ENCODE measurements at places on chromosomes 3 and 15. TPM values are rescaled to one million over a fixed set of nuclear protein-coding genes. Genes with fewer than 3 reads are reported as not detected.

The RHCG gene
- 0.72 TPM for polyA plus RNA-seq

The MUC20 gene
- polyA plus RNA-seq, result 16.6 TPM

The LRRC34 gene
- polyA plus RNA-seq, result 2.1 TPM

The SLCO2A1 gene
- 21.0 TPM for polyA plus RNA-seq

The IREB2 gene
- 11.8 TPM for polyA plus RNA-seq

The SLC25A38 gene
- 38.3 TPM for polyA plus RNA-seq

The CAMKV gene
- polyA plus RNA-seq, result 0.55 TPM

The HHATL gene
- polyA plus RNA-seq, result not detected

The SKOR1 gene
- polyA plus RNA-seq, result 1.0 TPM

The CP gene
- 2.5 TPM for polyA plus RNA-seq

The ISLR gene
- polyA plus RNA-seq, result 19.2 TPM

The PAQR5 gene
- polyA plus RNA-seq, result 13.6 TPM

The GJD2 gene
- 1.1 TPM for polyA plus RNA-seq

The P2RY13 gene
- 2.7 TPM for polyA plus RNA-seq

The TMCO5A gene
- polyA plus RNA-seq, result not detected

The STRA6 gene
- 1.2 TPM for polyA plus RNA-seq

The SI gene
- polyA plus RNA-seq, result under 0.01 TPM

The ATP13A5 gene
- polyA plus RNA-seq, result not detected

The SAMD7 gene
- not detected for polyA plus RNA-seq

The AMIGO3 gene
- polyA plus RNA-seq, result 3.0 TPM

The TLR9 gene
- polyA plus RNA-seq, result 0.56 TPM

The GOLGA6A gene
- 0.03 TPM for polyA plus RNA-seq

The CISH gene
- polyA plus RNA-seq, result 4.7 TPM

The SLC6A11 gene
- 0.08 TPM for polyA plus RNA-seq

The ZIC4 gene
- not detected for polyA plus RNA-seq

The SAMMSON gene
- polyA plus RNA-seq, result not detected

The SLC2A2 gene
- not detected for polyA plus RNA-seq

The ARHGEF26 gene
- polyA plus RNA-seq, result 4.7 TPM

The EBLN2 gene
- polyA plus RNA-seq, result 0.27 TPM

The SOX2 gene
- 0.40 TPM for polyA plus RNA-seq

The ECE2 gene
- polyA plus RNA-seq, result 3.0 TPM

The CLDN1 gene
- polyA plus RNA-seq, result 39.3 TPM

The GOLGA8N gene
- polyA plus RNA-seq, result 15.0 TPM

The CCRL2 gene
- 1.1 TPM for polyA plus RNA-seq

The CPNE9 gene
- polyA plus RNA-seq, result 4.0 TPM

The RTP3 gene
- polyA plus RNA-seq, result not detected

The PLSCR5 gene
- polyA plus RNA-seq, result not detected

The CLDN11 gene
- polyA plus RNA-seq, result 7.8 TPM

The GOLGA6D gene
- polyA plus RNA-seq, result not detected

The HERC2 gene
- 24.9 TPM for polyA plus RNA-seq

The NISCH gene
- 39.4 TPM for polyA plus RNA-seq

The RNF13 gene
- 28.6 TPM for polyA plus RNA-seq

The ACY1 gene
- polyA plus RNA-seq, result 49.1 TPM

The FAM174B gene
- polyA plus RNA-seq, result 8.1 TPM

The ANKRD63 gene
- polyA plus RNA-seq, result not detected

The GPR176 gene
- 3.6 TPM for polyA plus RNA-seq

The RBMS3 gene
- polyA plus RNA-seq, result 9.6 TPM

The HYAL1 gene
- polyA plus RNA-seq, result 50.1 TPM

The CD86 gene
- polyA plus RNA-seq, result 4.5 TPM

The SLC6A1 gene
- polyA plus RNA-seq, result 1.5 TPM

The BFSP2 gene
- polyA plus RNA-seq, result not detected

The PLS1 gene
- 11.9 TPM for polyA plus RNA-seq

The SCN11A gene
- polyA plus RNA-seq, result 0.33 TPM

The CCDC80 gene
- 12.4 TPM for polyA plus RNA-seq

The CASR gene
- 0.03 TPM for polyA plus RNA-seq

The GPR87 gene
- polyA plus RNA-seq, result not detected

The MYL3 gene
- polyA plus RNA-seq, result 12.7 TPM

The DOCK3 gene
- 6.0 TPM for polyA plus RNA-seq
